ENCODE measurements at places on chromosomes 6 and 20. TPM values are rescaled to one million over a fixed set of nuclear protein-coding genes. Genes with fewer than 3 reads are reported as not detected.
A peak's percentile ranks its signal among the peaks of the same experiment; 100 is the strongest.

DNA sequence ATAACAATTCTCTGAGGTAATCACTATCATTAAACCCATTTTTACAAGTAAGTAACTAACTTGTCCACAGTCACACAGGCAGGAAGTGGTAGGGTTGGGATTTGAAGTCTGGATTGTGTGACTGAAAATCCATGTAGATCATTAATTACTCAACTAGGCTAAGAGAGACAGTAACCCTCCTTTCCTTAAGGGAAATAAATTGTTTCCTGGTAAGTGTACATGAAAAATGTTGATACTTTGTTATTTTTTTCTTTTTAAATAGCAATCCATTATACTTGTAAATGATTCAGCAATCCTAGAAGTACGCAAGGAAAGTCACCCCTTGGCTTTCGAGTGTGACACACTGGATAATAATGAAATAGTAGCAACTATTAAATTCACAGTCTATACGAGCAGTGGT lies 11.6 kb downstream of the SPACA1 start:
- no peak for DNase-seq

GRCh38 chr20:22339091-22339881 lies 245.1 kb downstream of the FOXA2 start:
- peak; percentile 62 for DNase-seq

DNA sequence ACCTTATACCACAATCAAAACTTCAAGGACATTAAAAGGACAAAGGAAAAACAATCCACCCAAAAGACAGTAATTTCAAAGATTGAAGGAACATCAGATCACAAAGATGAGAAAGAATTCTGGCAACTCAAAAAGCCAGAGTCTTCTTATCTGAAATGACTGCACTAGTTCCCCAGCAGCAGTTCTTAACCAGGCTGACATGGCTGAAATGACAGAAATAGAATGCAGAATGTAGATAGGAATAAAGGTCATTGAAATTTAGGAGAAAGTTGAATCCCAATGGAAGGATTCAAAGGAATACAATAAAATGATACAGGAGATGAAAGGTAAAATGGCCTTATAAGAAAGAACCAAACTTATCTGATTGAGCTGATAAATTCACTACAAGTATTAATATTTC lies 231.4 kb downstream of the CD109 start:
- no peak for DNase-seq

DNA sequence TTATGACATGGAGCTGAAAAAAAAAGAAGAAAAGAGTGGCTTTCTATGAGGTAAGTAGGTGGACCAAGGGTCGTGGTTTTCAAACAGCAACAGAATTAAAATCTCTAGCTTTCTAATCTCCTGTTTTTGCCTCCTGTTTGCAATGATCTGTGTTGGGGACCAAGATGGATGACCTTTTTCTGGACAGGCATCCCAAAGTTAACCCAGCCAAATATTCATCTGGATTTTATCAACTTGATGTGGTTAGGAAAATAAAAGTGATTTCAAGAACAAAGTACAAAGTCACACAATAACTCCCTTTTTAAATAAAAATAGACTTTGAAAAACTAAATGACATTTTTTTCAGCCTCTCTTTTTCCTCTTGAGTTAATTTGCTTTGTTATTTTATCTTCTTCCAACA lies 282.1 kb upstream of the PRDM1 start:
- no peak for DNase-seq

DNA sequence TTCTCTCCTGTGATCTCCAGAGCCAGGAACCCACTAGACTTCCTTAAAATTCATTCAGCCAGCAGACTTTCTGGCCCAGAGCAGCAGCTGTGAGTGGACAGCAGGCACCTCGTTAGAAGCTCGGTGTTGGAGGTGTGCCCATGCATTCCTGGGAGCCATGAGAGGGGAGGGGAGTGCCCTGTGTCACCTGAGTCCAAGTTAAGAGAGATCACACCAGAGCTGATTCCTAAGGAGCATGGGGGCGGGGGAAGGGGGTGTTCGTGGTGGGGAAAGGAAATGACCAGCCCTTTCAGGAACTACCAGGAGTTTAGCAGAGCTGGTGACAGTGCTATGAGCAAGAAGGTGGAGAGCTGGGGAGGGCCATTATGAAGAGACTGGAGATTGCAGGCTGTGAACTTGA lies 46.9 kb downstream of the GFRA4 start:
- no peak for DNase-seq

DNA sequence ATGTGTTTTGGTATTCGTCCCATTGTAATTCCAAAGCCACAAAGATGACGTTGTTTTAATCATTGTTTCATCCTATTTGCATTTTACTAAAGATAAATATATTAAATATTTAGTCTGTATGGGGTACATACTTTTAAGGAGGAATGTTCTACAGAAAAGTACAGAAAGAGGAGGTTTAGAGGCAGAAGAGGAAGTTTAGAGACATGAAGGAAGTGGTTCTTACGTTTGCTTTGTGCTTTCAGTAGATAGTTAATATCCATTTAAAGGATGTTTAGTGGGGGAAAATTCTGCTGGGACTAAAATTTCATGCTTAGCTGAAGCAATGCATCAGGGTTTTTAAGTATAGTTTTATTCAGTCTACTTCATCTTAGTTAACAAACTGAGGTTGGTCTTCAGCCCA lies 116.6 kb downstream of the CRYBG1 start:
- no peak for DNase-seq

DNA sequence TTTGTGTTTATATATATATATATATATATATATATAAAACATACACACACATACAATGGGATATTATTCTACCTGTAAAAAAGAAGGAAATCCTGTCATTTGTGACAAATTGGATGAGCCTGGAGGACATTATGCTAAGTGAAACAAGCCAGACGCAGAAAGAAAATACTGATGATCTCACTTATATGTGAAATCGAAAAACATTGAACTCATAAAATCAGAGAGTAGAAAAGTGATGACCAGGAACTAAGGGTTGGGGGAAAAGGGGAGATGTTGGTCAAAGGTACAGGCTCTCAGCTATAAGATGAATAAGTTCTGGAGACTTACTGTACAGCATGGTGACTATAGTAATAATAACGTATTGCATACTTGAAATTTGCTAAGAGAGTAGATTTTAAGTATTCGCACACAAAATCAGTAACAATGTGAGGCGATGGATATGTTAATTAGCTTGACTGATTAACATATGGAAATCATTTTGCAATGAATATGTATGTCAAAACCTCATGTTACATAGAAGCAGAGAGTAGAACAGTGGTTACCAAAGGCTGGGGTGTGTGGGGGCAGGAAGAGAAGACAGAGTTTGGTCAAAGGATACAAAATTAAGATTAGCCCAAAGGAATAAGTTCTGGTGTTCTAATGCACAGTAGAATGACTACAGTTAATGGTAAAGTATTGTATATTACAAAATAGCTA lies 92.3 kb upstream of the PHACTR1 start:
- DNase-seq = no peak

- no peak for DNase-seq
Observed at GRCh38 chr6:57324538-57324937, 7.1 kb downstream of the PRIM2 start.

DNA sequence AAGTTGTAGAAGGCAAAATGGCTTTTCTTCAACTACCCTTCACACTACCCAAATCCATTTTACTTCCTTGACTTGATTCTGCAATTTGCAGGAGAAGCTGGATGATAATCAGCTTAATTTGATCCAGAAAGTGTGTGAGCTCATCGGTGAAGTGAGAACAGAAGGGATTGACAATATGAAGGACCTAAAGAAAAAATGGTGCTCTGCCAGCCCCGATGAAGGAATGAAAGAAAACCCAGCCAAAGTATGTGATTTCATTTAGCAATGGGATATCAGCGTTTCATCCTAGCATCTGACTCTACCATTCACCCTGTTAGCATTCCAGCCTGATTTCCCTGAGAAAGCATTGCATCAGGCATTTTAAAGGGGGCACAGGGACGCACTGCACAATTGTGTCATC lies 41.5 kb downstream of the CD164 start:
- no peak for DNase-seq

DNA sequence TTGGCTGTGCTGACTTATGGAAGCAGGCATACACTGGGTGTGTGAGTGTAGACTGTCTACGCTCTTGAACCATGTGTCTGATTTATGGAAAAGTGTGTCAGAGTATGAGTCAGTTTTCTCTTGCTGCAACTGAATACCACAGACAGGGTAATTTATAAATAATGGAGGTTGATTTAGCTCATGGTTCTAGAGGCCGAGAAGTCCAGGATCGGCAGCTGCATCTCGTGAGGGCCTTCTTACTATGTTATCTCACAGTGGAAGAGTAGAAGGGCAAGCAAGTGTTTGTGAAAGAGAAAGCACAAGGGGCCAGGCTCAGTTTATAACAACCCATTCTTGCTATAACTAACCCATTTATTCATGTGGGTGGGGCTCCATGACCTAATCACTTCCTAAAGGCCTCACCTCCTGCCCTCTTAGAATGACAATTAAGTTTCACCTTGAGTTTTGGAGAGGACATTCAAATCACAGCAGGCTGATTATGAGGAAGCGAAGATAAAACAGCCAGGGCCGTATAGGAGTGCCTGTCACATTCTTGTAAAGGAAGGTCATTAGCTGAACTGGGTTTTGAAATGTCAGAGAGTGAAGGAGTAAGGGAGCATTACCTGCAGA lies 6.7 kb downstream of the GPR31 start:
- DNase-seq = no peak

DNA sequence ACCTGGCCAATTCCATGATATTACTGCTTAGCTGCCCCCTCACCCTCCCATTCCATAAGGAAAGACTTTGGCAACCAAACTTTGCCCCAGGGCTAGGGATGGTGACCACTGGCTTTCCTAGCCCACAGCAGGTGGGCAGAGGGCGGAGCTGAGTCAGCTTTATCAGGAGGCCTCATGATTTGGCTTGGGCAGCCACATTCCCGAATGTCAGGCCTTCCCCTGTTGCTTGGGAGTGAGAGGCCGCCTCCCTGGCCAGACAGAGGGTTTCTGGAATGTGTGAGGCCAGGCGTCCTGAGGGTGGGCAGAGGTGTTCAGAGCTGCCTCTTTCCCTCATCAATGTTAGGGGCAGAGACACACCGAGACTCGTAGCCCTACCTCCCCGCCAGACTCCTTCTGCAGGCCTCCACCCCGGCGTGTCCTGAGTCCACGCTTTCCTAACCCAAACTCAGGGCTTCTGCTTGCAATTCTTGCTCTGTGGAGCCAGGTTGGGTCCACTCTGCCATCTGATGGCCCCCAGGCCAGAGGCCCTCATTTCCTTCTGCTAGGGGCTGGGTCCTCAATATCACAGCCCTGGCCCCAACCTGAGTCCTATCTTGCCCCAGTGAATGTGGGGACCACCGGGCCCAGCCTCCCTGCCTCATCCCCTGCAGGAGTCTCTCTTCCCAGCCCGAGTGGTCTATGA lies 19.3 kb downstream of the UQCC2 start:
- DNase-seq = no peak

GRCh38 chr6:43275801-43276576 lies 22.1 kb upstream of the SLC22A7 start:
- DNase-seq = no peak

- DNase-seq = no peak
Observed at GRCh38 chr20:31896049-31896448, 25.6 kb downstream of the TTLL9 start.

GRCh38 chr6:6811128-6812009 lies 222.8 kb downstream of the LY86 start:
- no peak for DNase-seq

DNA sequence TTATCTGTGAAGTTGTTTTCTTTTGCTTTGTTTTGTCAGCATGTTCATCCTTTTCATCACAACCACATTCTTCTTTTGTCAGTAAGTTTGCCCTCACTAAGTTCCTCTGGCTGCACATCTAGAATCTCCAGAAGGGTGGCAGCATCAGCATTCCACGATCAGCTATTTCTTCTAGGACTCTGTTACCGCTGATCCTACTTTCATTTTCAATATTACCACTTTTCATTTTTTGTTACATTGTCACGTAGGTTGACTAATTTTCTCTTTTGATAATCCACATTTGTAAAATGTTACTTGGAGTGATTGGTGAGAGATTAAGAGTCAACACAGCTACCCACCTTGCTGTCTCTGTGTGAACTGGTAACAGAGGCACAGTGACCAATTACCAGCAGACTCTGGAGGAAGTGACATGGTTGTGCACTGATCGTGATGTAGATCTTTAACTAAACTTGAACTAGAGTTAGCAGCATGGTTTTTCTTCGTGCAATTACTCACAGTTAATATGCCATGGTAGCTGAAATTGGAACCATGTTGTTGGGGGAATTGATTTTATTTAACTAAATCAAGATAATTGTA lies 307.9 kb upstream of the SLC35B3 start:
- no peak for DNase-seq

DNA sequence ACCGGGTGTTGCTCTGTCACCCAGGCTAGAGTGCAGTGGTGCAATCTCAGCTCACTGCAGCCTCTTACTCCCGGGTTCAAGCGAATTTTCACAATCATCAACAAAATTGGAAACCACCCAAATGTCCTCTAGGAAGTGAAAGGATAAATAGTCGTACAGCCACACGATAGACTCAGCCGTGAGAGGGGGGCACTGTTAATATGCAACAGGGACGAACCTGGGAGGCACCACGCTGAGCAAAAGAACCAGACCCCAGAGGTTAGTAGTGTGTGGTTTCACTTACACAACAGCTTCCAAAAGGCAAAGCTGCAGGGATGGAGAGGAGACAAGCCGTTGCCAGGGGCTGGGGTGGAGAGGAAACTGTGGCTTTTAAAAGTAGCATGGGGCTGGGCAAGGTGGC lies 30.1 kb upstream of the NTSR1 start:
- DNase-seq = no peak

DNA sequence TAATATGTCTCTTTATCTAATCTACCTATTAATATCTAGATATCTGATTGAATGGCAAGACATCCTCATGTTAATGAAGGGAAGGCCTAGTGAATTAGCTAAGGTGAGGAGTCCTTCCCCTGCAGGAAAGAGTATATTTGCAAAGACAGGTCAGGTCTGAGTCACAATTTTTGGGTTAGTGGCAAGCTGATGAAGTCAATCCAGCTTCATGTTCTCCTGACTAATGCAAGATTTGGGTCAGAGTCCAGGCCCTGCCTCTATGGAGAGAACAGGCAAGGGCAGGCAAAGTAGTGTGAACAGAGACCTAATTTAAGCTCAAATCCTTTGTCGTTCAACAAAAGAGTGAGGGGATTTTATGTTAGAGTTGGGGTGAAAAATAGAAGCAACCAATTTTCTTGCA lies 496.7 kb downstream of the BMP2 start:
- DNase-seq = no peak

GRCh38 chr6:157571950-157572349 lies 191.0 kb downstream of the ZDHHC14 start:
- no peak for DNase-seq

The SLCO4A1 gene
- polyA plus RNA-seq = 2.5 TPM

The FOXC1 gene
- polyA plus RNA-seq = 93.5 TPM

The EEF1A2 gene
- 0.56 TPM for polyA plus RNA-seq

The CEP85L gene
- polyA plus RNA-seq = 7.9 TPM
